ENCODE measurements at places on chromosomes 6 and 20.
A peak's percentile ranks its signal among the peaks of the same experiment; 100 is the strongest.

DNA sequence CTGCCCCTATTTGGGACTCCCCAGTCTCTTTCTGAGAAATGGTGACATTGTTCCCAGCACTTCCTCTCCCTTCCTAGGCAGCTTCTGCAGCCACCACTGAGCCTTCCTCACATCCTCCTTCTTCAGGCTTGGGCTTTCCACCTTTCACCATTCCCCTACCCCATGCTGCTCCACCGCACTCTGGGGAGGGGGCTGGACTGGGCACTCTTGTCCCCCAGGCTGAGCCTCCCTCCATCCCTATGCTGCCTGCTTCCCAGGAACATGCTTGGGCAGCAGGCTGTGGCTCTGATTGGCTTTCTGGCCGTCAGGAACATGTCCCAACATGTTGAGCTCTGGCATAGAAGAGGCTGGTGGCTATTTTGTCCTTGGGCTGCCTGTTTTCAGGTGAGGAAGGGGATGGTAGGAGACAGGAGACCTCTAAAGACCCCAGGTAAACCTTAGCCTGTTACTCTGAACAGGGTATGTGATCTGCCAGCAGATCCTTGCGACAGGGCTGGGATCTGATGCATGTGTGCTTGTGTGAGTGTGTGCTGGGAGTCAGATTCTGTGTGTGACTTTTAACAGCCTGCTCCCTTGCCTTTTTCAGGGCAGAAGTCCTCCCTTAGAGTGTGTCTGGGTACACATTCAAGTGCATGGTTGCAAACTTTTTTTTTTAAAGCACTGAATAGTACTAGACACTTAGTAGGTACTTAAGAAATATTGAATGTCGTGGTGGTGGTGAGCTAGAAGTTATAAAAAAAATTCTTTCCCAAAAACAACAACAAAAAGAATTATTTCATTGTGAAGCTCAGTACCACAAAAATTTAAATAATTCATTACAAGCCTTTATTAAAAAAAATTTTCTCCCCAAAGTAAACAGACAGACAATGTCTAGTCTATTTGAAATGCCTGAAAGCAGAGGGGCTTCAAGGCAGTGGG lies 2.1 kb upstream of the CDKN1A start:
- DNase-seq = peak; percentile 16

DNA sequence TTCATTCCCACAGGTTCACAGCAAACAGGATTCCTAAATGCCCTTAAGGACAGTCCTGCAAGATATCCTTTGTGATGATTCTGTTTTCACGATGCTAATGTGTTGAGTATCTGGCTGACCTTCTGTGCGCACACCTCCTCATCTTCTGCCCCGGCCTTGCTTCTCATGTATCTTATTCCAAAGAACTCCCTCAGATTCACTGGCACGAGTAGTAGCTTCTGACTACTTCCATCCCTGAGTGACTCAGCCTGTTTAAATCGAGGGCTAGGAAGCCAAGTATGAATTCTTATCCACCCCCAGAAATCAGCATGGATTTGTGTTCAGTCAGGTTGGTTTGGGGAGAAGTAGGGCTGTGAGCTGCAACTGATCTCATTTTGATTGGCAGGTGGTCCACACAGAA lies 190.2 kb upstream of the SNX9 start:
- DNase-seq = no peak

- no peak for DNase-seq
These were observed 44.1 kb downstream of the SCP2D1 start for GRCh38 chr20:18857640-18858039.

- DNase-seq = no peak
These were observed 20.5 kb upstream of the PI3 start for GRCh38 chr20:45154183-45154582.

- no peak for DNase-seq
These were observed 24.6 kb upstream of the ID4 start for GRCh38 chr6:19812512-19813119.

GRCh38 chr20:41369673-41370072 lies 3.1 kb upstream of the EMILIN3 start:
- DNase-seq = no peak

DNA sequence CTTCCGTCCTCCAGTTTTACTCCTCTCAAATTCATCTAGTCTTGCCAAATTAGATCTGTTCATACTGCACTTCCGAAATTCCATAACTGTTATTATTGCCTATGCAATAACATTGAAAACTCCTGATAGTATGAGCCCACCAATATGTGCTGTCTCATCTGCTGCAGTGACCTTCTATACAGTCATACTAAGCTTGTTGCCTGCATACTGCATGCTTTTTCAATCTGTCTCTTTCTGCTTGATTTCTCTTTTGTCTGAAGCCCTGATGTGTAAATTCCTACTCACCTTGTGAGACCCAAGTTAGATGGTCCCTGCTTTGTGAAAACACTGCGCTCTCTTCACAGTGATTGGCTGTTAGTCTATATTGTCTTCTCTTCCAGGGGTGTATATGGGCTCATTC lies 1.1 kb downstream of the TBP start:
- no peak for DNase-seq

- DNase-seq = no peak
These were observed 8.7 kb downstream of the APMAP start for GRCh38 chr20:24983896-24984295.

DNA sequence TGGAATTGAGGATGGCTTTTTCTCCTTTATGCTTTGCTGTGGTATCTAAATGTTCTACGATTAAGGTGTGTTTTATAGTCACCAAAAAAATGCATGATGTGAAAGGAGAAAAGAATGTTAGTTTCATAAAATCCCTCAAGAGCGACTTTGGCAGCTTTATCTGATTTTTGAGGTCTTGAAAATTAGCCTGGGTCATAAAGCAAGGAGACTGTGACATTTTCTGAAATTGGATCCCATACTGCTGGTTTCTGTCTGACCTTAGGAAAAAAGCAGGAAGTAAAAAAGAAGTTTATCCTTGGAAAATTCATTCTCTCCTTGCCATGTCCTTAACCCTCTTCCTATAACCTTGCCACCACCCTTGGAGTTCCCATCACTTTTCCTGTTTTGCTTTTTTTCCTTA lies 525.3 kb downstream of the CD83 start:
- no peak for DNase-seq
